ENCODE measurements at places on chromosomes 11 and 22. TPM values are rescaled to one million over a fixed set of nuclear protein-coding genes. Genes with fewer than 3 reads are reported as not detected.
A peak's percentile ranks its signal among the peaks of the same experiment; 100 is the strongest.

GRCh38 chr11:1864831-1865665 lies 12.2 kb downstream of the LSP1 start:
- no peak for DNase-seq

DNA sequence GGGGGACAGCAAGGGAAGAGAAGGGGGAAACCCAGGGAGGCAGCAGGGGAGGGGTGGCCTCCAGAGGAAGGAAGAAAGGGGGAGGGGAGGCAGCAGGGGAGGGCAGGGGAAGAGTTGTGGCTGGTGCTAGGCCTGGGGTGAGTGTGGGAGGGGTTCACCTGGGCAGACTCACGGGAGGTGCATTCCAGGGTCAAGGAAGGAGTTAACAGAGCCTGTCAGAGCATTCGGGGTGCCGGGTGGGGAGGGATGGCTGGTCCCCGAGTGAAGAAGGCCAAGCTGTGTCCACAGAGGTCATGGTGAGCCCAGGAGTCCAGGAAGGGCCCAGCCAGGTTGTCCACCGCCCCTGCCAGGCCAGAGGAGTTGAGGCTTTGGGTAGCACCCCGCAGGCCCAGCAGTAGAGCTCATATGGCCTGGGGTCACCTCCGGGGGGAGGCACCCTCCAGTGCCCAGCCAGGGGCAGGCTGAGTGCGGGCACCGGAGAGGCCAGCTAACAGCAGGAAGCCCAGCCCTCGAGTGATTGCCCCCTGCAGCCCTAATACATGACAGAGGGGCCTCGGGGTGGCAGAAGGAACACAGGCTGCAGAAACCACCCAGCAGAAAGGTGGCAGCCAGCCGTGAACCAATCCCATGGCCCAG lies 31.1 kb upstream of the PPARA start:
- DNase-seq: no peak

GRCh38 chr11:64369440-64370421 lies 10.8 kb downstream of the RPS6KA4 start:
- no peak for DNase-seq

Gene TRIM22
- total RNA-seq: 136 TPM

DNA sequence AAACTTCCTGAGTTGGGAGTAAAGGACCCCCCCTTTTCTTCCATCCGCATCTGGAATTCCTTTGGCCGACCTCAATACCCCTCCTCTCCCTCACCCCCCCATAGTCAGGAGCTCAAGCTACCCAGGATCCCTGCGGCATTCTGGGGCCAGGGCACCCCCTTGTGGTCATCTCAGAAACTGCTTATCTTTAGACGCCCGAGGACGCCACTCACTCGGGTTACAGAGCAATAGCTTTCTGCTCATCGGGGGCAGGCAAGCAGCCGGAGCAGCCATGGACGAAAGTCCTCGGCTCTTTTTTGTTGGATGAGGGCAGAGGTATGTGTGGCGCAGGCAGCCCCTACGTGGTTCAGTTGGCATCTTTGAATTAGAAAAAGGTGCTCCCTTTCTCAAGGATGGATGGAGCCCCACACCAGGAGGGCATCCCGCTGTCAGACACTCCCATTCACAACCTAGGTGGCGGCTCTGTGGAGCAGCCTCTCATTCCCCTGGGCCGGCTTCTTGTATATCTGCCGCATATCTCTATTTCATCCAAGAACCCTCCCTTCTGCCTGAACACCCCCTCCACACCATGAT lies 2.3 kb downstream of the C1QTNF5 start:
- DNase-seq: peak; percentile 91
